ENCODE measurements at places on chromosomes 5 and 9.

GRCh38 chr5:62256161-62257019 lies 49.6 kb upstream of the KIF2A start:
- no peak for DNase-seq

DNA sequence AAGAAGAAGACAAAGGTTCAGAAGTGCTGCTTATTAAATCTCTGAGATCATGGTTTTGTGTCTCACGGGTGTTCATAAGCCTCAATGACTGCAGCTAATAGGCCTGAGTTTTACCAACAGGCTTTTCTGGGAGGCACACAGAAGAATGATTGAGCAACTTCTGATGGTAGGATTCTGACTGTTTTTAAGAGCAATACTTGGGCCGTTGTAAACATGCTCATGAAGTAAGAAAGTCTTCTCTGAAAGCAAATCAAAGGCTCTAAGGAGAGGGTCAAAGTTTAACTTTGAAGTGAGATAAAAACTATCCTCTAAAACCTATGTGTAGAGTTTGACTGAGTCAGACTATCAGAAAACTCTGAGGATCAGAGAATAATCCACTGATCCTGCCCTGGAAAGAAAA lies 390.9 kb upstream of the DAB2 start:
- no peak for DNase-seq

GRCh38 chr5:137392261-137392660 lies 106.9 kb downstream of the SPOCK1 start:
- DNase-seq: no peak

- no peak for DNase-seq
Measured at GRCh38 chr5:168984135-168984675, 316.7 kb downstream of the SLIT3 start.
